ENCODE measurements at places on chromosomes 1 and 21.

GRCh38 chr1:3690282-3691065 lies 38.2 kb downstream of the TP73 start:
- no peak for DNase-seq

GRCh38 chr1:162388083-162388594 lies 6.6 kb downstream of the C1orf226 start:
- no peak for DNase-seq

DNA sequence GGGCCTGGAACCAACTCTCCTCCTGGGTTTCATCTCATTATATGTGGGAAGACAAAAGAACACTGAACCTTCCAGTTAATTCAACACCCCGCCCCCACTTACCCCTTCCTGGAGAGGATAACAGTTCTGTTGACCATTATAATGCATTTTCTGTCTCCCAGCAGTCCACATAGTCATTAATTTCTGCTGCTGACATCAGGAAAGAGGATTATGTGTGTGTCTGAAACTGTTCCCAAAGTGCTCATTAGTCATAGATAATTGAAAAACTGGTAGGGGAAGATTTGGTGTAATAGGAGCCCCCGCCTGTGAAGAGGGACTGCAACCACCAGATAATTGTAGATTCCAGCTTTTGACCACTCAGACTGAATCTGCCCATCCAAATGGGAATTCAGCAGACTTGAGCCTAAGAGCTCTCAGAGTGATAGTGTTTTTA lies 208.7 kb downstream of the FGGY start:
- DNase-seq: no peak

GRCh38 chr1:50978852-50979781 lies 9.1 kb downstream of the CDKN2C start:
- peak; percentile 69 for DNase-seq
